ENCODE measurements at places on chromosomes 2 and 18.

- DNase-seq = no peak
Observed at GRCh38 chr2:218152777-218153176, 14.0 kb downstream of the CXCR1 start.

DNA sequence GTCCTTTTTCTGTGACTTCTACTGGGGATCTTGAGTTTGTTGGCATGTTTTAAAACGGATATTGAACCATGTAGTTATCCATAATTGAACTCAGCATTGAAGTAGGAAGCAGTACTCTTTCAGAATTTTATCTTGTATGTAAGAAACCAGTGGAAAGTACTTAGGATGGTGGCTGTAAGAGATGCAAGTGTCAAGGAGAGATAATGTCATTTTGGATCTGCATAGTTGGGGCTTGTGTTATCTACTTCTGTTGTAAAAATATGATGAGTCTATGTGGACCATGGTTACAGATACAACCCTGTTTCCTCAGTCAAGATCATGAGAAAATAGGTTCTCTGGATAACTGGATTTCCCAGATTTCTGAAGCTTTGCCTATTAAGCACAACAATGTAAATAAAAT, 113.7 kb downstream of the NAB1 start:
- no peak for DNase-seq

DNA sequence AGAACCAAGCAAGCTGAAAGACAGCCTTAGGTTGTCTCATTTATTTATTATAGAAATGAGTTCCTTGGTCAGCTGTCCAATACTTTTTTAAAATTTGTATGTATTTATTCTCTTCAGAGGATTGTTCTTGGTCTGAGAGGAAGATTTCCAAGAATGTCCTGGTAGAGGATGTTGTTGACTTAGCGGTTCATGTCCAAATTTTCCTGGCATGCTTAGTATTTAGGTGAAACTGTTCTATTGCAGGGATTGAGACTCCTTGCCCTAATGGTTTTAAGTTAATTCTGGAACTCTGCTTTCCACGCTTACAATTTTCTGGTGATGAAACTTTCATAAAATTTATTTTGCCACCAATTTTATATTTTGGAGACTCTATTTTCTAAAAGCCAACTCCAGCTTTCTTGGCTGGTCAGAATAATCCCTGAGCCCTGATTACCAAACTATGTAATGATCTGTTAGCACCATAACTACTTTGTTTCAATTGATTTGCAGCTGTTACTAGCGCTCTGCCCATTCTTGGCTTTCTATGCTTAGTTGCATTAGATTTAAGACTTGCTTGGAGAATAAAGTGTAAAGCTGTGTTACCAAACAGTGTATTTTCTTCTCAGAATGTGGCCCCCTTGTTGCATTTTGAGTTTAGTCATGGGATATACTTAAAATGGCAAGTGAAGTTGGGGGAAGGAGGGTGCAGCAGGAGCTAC, 1868.8 kb upstream of the CELF4 start:
- no peak for DNase-seq

- DNase-seq = no peak
Observed at GRCh38 chr2:18788592-18788991, 199.2 kb upstream of the NT5C1B start.
